ENCODE measurements at places on chromosomes 7 and 10. TPM values are rescaled to one million over a fixed set of nuclear protein-coding genes. Genes with fewer than 3 reads are reported as not detected.

DNA sequence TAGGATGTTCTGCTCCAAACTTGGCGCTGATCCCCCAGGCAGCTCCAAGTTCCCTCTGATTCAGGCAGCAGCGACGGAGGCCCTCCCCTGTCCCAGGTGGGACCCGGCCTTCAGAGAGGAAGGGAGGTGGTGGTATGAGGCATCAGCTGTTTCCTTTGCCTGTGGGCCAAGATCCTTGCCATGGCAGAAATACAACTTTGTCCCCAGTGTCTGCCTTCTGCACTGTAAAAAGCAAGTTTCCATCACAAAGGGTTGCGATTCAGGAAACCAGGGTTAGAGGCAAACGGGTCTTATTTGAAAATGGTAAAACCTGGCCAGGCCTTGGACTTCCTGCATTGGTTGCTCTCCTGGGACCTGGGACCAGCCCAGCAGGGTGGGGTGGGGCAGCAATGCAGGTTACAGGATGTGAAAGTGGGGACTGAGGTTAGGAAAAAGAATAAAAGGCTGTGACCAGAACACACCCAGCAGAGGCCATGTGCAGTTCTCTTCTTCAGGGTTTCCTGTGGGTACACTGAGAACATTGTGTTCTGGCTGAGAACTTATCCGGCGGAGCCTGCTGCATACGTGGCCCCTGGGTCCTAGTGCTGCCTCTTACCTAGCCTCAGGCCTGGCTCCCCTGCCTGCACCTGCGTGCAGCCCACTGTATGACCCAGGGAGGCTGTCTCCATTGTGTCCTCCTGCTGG, 25.1 kb upstream of the DDIT4 start:
- peak; percentile 88 for DNase-seq

GRCh38 chr7:34224281-34224680, 318.9 kb downstream of the BMPER start:
- DNase-seq: no peak

DNA sequence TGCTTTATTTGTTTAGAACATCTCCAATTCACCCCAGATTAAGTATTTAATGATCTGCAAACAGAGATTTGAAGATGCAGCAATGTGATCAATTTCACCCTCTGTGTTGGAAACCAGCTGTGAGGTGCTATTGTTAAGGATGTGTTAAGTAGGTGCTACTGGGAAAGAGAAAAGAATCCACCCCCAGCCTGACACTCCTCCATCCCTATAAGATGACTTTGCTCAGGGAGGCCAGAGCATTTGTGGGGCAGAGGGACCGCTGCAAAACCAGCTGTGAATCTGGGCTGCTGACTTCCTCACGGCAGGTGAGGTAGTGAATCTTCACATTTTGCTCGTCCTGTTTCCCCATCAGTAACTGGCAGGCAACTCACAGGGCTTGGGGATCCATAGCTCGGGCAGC, 297.5 kb downstream of the GFRA1 start:
- no peak for DNase-seq

DNA sequence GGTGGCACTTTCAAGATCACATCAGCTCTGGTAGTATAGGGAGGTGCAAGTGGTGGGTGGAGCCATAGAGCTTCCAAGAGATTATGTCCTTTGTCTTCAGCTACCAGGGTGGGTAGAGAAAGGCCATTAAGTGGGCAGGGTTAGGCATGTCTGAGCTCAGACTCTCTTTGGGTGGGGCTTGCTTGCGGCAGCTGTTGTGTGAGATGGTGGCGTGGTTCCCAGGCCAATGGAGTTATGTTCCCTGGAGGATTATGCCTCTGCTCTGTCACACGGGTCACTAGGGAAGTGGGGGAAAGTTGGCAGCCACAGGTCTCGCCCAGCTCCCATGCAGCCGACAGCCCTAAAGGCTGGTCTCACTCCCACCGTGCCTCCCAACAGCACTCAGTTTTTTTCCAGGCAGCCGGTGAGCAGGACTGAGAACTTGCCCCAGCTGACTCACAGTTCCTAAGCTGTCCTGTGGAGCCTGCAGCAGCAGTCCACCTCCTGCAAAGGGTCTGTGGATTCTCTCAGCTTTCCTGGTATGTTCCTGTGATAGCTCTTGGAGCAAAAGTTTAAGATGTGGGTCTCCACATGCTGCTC, 459.0 kb downstream of the SH2D4B start:
- DNase-seq: no peak

DNA sequence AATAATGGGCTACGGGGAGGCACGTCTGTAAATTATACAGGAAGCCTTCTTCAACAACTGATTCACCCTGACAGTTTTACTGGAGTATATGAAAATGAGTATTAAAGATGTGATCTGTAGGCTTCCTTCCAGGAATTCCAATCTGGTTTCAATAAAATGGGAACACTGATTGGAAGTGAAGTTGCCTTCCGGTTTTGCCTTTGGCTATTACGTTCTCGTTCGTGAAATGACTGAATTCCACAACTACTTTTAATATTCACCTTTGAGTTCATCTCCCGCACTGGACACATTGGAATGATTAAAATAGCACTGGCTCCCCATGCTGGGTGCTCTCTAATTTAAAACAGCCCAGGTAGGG, 350.1 kb upstream of the MKI67 start:
- DNase-seq: no peak

DNA sequence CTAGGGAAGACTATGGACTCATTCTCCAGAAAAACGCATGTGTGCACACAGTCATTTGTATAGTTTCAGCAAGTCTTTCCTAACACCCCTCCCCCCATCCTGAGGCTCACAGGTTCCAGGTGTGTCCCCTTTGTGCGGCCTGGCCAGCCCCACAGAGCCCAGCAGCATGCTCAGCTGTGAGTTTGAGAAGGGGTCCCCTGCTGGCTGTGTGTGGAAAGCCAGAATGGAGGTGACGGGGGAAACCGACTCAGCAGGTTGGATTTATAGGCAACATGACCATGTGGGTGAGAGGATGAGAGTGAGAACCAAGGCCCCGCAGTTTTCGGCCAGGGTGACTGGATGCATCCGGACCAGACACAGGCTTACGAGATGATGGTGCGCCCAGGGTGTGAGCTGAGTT, 9.9 kb downstream of the PTPRE start:
- DNase-seq: no peak

GRCh38 chr7:116087984-116088383, 57.4 kb upstream of the TFEC start:
- no peak for DNase-seq

GRCh38 chr7:12630513-12630819, 57.0 kb upstream of the ARL4A start:
- DNase-seq: no peak

- DNase-seq: no peak
These were observed 364.1 kb downstream of the TNS3 start for GRCh38 chr7:47217570-47218360.

GRCh38 chr7:148296994-148297644, 293.4 kb upstream of the C7orf33 start:
- DNase-seq: no peak

GRCh38 chr10:75033399-75034130, 77.9 kb upstream of the SAMD8 start:
- DNase-seq: no peak

DNA sequence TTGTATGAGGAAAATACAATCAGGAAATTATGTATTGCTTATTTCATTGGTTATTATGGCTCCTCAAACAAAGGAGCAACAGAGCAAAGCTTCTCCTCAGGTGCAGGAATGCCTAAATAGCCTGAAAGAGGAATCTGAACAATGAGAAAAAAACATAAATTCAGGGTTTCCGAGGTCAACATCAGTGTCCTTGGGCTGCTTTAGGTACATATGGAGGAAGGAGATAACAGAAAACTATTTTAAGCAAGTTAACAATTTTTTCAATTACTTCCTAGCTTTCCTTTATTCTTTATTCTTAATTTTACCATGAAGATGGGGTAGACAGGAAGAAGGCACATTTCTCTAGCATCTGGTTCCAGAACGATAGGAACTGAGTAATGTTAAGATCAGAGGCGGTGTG, 14.0 kb downstream of the SLC16A9 start:
- no peak for DNase-seq

DNA sequence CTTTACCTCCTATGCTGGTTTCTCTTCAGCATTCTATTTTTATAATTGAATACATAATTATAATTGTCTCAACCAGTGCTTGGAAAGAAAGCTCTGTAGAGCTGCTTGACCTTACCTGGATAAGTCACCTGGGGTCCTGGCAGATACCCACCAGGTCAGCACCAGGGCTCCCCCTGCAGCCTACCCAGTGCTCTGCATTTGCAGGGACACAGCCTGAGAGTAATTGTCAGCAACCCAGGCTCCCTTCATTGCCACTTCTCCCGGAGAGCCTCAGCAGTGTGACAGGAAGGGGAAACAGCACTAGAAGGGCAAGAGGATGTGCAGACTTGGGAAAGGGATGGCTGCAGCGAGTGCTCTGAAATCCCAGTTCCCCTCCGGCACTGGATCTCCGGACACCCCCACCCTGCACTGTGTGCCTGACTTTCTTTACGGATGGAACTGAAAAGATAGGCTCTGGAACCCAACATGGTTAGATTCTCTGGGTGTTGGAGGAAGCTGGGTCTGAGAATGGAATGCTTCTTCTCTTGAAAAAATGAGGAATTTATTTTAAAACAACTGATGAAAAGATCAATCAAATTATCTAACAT, 11.4 kb upstream of the PAX4 start:
- DNase-seq: peak; percentile 47

GRCh38 chr10:88528806-88529570, 54.1 kb downstream of the RNLS start:
- no peak for DNase-seq

DNA sequence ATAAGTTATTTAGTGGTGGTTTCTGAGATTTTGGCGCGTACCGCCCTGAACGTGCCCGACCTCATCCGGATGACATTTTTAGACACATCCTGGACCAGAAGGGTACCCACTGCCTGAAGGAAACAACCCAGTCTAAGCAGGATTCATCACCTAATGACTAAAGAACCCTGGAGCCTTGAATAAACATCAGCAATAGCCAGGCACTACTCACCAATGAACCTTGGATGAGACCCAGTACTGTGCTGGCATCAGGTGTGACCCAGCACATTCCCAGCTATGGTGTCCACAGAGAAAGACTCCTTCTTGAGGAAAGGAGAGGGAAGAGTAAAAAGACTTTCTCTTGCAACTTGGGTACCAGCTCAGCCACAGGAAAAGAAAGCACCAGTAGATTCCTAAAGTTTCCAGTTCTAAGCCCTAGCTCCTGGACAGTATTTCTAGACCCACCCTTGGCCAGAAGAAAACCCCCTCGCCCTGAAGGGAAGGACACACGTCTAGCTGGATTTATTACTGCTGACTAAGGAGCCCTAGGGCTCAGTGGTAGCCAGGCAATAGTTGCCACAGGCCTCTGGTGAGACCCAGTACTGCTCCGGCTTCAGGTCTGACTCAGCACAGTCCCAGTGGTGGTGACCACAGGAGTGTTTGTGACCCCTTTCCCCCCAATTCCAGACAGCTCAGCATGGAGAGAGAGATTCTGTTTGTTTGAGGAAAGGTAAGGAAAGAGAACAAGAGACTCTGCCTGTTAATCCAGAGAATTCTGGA, 32.5 kb downstream of the ZNF277 start:
- peak; percentile 63 for DNase-seq

- DNase-seq: no peak
These were observed 9.9 kb upstream of the SRRM3 start for GRCh38 chr7:76191783-76192240.

DNA sequence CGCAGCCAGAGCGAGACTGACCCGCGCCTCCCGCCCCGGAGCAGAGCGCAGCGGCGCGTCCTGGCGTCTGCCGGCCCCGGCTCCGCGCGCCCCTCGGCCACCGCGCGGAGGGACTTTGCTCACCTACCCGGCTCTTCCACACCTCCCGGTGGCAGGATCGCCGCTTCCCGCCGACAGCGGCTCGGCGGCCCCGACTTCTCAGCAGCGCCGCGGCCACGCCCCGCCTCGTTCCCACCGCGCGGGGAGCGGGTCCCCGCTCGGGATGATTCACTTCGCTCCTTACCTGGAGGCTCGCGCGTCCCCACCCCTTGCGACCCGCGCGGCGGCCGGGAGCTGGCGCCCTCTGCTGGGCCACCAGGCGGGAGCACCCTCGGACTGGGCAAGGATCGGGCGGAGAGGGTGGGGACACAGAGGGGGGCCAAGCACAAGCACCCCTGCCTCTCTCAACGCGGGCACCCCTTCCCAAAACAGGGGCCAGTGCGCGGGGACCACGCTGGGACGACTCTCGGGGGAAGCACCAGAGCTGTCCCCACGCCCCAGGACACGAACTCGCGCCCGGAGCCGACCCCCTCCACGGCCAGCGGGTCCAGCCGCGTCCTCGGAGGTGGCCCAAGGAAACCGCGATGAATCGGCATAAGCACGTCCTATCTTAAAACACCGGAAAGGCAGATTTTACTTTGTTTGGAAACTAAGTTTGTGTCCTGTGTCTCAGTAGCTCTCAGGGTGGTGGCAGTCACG, 101.0 kb upstream of the SVIL start:
- peak; percentile 91 for DNase-seq

- DNase-seq: no peak
These were observed 1.1 kb downstream of the GRB10 start for GRCh38 chr7:50781381-50782293.

Gene CHAT
- total RNA-seq: not detected

Gene TMEM130
- total RNA-seq: not detected

Gene HOXA10
- not detected for total RNA-seq

Gene PIP
- total RNA-seq: not detected

Gene LRMDA
- total RNA-seq: 13.4 TPM
